EH (cell line): ENCODE measurements at places on chromosomes 13 and 19.

GRCh38 chr19:34500656-34501120 lies 19.1 kb downstream of the WTIP start:
- DNase-seq = no peak

- DNase-seq = no peak
These were observed 116.6 kb downstream of the CYSLTR2 start for GRCh38 chr13:48770372-48770771.

- DNase-seq = peak; percentile 59
These were observed 698 bp downstream of the KANK2 start for GRCh38 chr19:11196406-11197287.

DNA sequence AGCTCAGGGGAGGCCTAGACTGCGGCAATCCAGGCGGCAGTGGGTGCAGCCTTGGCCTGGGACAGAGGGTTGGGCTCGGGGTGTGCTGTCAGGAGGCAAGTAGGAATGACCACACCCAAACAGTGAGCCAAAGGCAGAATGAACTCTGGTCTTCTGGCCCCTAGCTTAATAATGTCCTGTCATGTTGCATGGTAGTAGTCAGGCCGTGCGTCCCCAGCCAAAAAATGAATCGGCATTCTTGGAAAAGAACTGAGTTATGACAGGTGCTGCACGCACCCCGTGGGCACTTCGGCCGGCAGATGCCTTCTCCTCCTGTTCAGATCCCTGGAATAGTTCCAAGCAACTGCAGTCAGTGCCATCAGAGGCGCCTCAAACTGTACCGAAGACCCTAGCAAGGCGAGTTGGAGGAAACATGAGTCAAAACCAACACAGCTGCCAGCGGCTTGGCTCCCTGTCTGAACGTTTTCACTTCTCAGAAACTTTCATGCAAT lies 55.9 kb downstream of the ATP7B start:
- no peak for DNase-seq
